Erythroblast (primary cell): ENCODE measurements at places on chromosomes 16 and 17.

DNA sequence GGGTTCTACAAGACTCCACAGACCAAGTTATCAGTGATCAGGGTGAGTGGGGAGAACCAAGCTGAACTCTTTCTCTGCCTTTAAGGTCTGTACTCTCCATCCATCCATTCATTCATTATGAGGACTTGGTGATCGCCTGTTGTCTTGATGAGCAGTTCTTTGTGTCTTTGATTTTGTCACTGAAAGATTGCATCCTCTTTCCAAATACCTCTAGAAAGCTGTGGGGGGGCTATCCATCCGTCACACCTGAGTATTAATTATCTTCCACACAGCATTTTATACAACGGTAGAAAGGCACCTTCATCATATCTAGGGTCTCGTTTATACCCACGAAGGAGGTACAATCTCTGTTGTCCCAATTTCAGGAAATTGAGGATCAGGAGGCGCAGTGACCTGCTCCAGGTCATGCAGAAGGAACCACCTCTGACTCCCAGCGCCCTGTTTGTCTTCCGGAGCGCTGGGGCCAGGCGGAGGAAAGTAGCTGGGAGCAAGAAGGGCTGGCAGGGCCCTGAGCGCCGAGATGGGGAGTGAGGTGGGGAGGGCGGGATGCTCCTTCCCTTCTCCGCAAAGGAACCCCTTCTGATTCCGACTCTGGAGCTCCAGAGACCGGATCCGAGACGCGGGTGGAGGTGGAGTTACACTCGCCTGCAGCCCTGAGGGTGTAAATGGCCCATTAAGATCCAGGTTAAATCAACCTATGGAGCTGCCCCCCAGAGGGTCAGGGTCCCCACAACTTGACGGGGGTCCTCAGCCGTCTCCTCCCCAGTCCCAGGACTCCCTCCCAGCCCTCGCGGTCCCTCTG is 605 bp upstream of the ABAT start:
- DNase-seq: no peak

- peak; percentile 42 for DNase-seq
Observed at GRCh38 chr17:17109256-17109655, 67.0 kb downstream of the MPRIP start.

DNA sequence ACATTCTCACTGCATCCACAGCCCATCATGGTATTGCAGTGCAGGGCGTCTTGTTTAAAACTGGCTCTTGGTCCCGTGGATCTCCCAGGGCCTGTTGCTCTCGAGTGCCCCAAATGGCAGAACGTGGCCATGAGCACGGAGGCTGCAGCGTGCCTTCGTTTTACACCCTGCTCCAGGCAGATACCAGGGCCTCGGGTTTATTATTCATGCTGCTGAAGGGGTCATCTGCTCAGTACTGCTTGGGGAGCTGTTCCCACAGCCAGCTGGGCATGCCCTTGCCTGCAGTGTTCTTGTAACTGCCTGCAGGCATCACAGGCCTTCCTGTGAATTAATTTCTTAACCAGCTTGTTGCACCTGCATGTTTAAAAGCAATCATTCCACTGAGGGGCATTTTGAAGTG is 129.7 kb upstream of the CHMP6 start:
- no peak for DNase-seq

GRCh38 chr17:44159519-44160210 is 10.8 kb upstream of the ASB16 start:
- peak; percentile 89 for DNase-seq

DNA sequence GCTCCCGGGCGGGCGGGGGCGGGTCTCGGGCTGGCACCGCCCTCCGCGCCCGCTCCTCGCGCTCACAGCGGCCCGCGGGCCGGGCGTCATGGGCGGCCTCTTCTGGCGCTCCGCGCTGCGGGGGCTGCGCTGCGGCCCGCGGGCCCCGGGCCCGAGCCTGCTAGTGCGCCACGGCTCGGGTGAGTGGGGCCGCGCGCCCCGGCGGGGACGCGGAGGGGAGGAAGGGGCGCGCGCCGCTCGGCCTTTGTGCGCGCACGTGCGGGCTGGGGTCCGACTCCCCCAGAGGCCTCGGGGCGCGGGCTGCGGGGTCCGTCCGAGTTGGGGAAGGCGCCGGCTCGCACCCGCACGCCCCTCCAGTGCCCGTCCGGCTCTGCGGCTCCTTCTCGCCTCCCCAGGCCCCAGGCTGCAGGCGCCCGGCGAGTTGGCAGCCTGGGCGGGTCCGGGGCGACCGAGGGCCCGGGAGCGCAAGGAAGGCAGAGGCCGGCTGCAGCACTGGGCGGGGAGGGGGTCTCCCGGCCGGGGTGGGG is at the start of gene NME4:
Gene NME4, plus strand, starts transcription at position 65 of the 527 bp plus-strand sequence. Its CDS starts 24 bp downstream, at position 89.
- peak; percentile 64 for DNase-seq

DNA sequence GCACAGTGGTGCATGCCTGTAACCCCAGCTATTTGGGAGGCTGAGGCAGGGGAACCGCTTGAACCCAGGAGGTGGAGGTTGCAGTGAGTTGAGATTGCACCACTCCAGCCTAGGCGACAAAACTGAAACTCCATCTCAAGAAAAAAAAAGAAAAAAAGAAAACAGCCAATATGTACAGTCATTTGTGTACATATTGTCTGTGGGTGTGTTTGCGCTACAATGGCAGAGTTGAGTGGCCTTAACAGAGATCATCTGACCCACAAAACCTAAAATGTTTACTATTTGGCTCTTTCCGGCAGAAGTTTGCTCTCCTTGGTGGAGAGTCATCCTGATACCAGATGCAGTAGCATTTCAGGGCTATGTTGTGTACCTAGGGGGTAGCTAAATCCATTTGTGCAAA is 57.9 kb downstream of the ARSG start:
- no peak for DNase-seq

DNA sequence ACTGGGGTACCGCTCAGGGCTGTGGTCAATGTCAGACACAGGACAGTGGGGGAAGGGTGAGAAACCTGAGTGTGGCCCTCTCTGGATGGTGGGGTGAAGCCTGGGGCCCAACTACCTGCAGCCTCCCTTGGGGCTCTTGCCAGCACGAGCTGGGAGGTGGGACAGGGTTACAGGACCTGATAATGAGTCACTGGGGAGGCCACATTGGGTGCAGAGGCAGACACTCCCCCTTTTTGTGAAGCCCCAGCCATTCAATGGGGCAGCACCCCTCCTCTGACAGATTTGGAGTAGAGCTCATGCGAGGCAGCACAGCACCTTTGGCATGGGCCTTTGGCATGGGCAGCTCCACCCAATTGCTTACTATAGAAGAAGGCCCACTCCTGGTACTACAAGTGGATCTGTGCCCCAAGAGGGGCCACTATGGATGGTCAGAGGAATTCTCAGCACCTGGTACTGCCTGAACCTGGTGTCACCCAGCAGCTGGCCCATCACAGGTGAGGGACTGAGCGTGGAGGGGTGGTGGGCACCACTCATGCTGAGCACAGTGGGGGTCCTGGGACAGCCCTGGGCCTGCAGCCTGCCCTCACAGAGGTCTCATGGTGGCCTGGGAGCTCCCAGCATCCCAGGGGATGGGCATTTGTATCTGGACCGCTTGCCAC is 45.2 kb upstream of the SMPD3 start:
- DNase-seq: no peak

DNA sequence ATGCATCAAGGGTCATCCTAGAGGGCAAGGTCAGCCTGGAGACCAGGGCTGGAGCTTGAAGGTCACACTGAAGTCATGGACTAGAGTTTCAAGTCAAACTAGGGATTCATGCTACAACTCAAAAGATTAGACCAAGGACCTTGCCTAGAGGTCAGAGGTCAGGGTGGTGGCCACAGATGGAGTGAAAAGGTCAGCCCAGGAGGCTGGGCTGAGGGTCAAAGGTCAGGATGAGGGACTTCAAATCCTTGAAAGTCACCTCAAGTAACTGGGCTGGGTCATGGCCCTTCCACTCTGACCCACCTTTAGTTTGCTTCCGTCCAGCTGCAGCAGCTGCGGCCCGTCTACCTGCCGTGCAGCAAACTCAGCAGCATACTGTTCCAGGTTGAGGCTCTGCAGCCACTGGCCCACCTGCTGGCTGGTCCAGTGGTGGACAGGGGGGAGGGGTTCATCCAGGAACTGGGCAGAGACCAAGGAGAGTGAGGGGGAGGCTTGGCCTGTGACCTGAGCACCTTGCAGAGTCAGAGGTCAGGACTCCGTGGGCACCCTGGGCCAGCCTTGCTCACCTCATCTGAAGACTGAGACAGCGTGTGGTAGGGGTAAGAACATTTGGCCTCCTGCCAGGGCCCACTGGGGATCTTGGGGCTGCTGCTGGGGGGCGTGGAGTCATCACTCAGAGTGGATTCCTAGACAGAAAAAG is 16.2 kb downstream of the SAMD14 start:
- DNase-seq: no peak

GRCh38 chr17:59366040-59366757 is 34.7 kb downstream of the YPEL2 start:
- DNase-seq: no peak

DNA sequence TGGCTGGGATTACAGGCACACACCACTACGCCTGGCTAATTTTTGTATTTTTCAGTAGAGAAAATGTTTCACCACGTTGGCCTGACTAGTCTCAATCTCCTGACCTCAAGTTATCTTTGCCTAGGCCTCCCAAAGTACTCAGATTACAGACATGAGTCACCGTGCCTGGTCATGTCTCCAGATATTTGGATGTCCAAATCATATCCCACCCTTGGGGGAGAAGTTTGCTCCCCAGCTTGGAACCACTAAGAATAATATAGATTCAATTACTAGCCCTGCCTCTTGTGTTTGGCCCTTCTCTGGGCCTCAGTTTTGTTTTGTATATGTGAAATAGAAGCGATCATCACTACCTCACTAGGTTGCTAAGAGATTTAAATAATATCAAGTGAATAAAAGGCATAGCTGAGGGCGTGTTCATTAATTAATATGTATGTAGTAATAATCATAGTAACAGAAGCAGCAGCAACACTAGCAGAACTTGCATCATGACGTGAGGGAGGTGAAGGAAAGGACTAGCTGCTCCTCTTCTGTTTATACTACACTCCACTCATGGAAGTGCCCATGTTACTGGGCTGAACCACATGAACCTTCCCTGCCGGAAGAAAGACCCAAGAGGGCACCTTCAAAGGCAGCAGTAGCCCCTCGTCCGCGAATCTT is 253.6 kb upstream of the XYLT1 start:
- no peak for DNase-seq

DNA sequence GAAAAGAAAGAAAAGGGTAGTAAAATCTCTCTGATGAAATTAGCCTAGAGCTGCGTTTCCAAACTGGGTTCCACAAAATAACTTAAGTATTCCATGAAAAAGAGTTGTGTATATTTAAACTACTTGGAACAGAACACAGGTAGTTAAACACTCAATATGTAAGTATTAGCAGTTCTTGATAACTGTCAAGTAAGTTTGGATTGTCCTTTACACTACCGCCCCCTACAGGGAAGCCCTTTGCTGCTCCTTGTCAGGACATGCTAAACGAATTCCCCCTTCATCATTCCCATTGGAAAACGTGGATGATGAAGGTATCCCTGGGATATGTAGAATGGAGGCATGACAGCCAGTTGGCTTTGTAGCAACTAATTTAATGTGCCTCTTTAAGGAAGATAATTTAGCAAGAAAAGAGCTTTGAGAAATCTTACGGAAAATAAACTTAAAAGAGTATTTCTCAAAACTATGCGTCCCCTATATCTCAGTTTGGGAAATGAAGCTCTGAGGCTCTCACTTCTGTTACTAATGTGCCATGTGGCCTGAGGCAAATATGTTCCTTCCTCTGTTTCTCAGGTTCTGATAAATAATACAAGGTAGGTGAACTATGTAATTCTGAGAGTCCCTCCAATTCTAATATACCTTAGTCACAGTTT is 18.8 kb downstream of the NCBP3 start:
- DNase-seq: peak; percentile 72

GRCh38 chr16:56384074-56384721 is 41.1 kb downstream of the AMFR start:
- no peak for DNase-seq

DNA sequence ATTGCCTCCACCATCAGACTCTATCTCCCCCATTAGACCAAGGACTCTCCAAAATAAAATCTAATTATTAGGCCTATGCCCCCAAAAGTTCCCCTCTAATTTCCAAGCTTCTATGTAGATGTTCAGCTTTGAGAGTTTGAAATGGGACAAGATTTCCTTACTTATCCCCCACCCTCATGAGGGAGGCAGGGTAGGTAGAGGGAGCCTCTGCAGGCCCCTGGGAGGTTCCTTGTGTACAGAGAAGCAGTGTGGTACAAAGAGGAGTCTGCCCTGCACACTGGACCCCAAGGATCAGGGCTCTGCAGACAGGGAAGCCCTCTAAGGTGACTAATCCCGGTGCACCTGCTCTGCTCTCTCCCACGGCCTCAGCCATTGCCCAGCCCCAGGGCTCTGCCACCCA is 2.5 kb downstream of the KRT17 start:
- no peak for DNase-seq

GRCh38 chr17:78474614-78475146 is 96.2 kb downstream of the PGS1 start:
- DNase-seq: no peak

DNA sequence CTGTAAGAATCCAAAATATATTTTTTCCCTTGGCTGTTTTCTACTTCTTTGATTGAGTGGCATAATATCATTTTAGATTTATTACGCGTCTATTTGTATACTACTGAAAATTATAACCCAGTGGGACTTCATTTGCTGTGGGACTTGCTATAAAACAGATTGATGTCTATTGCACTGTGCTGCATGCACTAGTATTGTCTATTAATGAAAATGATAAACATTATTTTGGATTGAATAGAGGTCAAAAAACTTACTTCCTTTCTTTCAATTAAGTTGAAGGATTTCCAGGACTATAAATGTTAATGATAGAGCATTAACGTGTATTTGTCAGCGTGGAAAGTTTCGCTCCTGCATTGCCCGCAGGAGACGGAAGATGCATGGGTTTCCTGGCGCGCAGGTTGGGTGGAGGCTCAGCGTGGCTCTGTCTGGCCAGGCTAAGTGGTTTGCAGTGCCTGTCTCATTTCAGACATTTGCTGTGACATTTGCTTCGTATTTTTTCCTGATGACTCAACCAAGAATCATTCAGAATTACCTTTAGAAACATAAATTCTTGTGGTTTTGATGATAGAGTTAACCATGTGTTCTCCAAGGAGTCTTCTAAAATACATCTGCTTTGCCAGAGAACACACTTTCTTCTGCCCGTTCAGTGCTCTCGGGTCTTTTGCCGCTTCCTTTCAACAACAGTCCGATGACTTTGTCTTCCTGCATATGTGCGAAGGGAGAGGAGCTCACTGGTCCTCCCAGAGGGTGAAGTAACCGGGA is 216.7 kb downstream of the RPTOR start:
- no peak for DNase-seq

- no peak for DNase-seq
Observed at GRCh38 chr17:43745541-43745940, 13.1 kb downstream of the SOST start.
